ENCODE measurements at places on chromosomes 7 and 10.

DNA sequence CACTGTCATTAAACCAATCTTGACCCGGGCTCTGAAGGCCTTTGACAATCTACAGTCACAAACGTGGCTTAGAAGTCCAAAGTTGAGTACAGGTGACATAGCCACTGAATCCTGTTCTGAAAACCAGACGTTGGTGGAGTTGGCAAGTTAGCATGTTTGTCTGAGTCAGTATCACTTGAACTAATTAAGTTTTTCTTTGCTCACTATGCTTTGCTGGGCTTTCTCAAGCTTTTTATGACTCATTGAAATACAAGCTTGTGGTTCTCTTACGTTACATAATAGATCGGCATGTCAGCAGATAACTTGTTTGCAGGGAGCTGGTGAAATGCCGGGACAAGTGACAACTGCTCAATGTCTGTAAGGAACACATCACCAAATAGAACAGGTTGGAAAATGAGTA, 53.8 kb downstream of the ARL5B start:
- H3K4me1 ChIP-seq: no peaks in the 10 kb centered on the region
- no peaks in the 10 kb centered on the region for H3K27me3 ChIP-seq
- H3K27ac ChIP-seq: no peak overlapping the region
- H3K36me3 ChIP-seq: no peaks in the 10 kb centered on the region

DNA sequence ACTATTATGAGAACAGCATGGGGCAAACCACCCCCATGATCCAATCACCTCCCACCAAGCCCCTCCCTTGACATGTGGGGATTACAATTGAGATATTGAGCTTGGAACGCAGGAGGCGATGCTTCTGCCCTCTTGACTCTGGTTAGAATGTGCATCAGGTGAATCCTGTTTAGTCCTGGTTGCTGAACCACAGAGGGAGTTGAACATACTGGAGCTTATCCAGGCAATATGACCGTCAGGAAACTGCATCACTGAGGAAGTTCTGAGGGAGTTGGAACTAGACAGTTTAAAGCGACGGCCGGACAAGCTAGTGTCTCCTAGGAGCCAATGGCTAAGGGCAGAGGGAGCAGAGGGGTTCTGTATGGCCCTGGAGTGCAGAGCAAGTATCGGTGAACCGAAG, 31.8 kb upstream of the GARS1 start:
- no peak for DNase-seq
- no peak overlapping the region for H3K4me3 ChIP-seq
- no peaks in the 10 kb centered on the region for H3K4me1 ChIP-seq
- H3K27ac ChIP-seq: no peak overlapping the region
- H3K36me3 ChIP-seq: peaks cover 16% of the 10 kb centered on the region

DNA sequence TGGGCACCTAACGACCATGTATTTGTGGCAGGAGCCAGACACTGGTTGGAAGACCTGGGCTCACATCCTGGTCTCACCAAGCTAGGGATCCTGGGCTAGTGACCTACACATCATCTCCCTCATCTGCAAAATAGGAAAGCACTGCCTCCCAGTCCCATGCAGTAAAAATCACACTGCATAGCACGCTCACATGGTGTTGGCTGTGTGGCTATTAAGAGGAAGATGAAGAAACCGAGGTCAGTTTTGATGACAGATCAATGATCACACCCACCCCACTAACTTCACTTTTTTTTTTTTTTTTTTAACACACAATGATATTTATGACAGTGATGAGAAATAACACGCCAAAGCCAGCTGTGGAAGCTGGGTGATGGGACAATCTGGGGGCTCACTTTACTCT, 146.5 kb downstream of the RNF216 start:
- H3K4me1 ChIP-seq: peaks cover 18% of the 10 kb centered on the region
- DNase-seq: no peak
- H3K27me3 ChIP-seq: no peaks in the 10 kb centered on the region
- H3K4me3 ChIP-seq: no peak overlapping the region
- peaks cover 35% of the 10 kb centered on the region for H3K36me3 ChIP-seq

DNA sequence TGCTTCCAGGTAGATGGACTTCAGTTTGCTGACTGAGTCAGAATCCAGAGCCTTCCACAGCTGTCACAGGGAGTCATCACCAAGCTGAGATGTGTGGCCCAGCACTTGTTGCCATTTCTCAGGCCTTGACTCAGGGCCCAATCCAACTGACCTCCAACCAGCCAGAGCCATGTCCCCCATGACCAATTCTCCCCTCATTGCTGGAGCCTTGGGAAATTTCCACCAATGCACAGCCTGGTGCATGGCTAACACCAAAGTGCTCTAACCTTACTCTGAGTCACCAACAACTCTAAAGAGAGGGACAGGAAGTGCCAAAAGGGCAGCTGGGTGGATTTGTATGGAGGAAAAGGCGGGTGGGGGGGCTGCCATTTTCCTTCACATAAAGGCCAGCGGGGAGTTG, 13.4 kb upstream of the GLI3 start:
- peaks cover 4% of the 10 kb centered on the region for H3K27me3 ChIP-seq
- DNase-seq: no peak
- no peaks in the 10 kb centered on the region for H3K4me1 ChIP-seq
- H3K27ac ChIP-seq: no peak overlapping the region
- H3K4me3 ChIP-seq: no peak overlapping the region

DNA sequence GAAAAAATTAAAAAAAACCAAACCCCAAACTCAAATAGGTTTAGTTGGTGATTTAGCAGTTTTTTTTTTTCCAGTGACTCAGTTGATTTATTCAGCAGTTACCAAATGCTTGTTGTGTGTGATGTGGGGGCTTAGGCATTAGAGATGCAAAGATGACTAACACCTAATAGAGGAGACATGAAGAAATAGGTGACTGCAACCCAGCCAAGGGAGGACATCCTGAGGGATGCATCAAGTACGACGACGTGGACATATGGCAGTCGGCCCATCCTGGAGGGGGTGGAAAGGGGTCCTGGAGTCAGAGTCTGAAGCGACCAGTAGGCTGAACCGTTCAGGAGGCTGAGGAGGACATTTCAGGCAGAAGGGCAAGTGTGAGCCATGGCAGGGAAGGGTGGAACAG, 35.5 kb downstream of the LRMDA start:
- DNase-seq: no peak
- H3K27ac ChIP-seq: no peak overlapping the region
- no peaks in the 10 kb centered on the region for H3K36me3 ChIP-seq
- H3K4me3 ChIP-seq: no peak overlapping the region
- no peaks in the 10 kb centered on the region for H3K4me1 ChIP-seq

DNA sequence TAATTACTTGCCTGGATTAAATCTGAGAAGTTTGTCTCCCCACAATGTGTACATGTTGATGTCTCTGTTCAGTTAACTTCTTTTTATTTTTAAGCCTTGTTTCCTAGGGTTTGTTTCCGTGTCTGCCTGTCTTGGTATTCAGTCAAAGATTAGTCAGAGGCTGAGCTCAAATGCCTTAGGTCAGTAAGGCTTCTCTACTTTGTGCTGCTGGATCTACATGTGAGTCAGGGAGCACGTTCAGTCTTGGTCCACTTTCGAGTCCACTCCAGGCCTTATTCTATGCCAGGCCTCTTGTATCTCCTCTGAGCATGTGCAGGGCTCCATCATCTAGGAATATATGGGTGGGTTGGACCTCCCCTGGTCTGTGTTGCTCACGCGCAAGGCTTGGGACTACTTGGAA, 93.3 kb upstream of the FZD8 start:
- no peak overlapping the region for H3K27ac ChIP-seq
- H3K27me3 ChIP-seq: no peaks in the 10 kb centered on the region
- no peaks in the 10 kb centered on the region for H3K36me3 ChIP-seq
- no peak overlapping the region for H3K4me3 ChIP-seq
- no peak for DNase-seq

DNA sequence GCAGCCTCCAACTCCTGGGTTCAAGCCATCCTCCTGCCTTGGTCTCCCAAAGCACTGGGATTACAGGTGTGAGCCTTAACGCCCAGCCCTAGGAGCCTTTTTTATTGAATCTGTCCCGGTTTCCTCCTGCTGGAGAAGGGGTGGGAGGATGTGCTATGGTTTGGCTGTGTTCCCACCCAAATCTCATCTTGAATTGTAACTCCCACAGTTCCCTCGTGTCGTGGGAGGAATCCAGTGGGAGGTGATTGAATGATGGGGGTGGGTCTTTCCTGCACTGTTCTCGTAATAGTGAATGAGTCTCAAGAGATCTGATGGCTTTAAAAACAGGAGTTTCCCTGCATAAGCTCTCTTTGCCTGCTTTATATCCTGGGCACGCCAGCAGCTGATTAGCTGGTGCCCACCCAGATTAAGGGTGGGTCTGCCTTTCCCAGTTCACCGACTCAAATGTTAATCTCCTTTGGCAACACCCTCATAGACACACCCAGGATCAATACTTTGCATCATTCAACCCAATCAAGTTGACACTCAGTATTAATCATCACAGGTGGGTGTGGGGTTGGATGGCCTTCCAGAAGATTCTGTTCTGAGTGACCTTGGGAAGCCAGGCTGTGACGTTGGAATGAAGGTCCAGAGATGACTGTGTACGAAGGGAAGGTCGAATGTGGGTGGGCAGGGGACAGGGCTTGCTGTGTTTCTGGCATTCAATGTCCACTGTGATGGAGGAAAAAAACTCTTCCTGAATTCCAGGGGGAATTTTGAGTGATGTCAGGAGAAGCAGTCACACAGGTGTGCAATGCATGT, 33.8 kb upstream of the CUX1 start:
- peaks cover 3% of the 10 kb centered on the region for H3K4me1 ChIP-seq
- no peak for DNase-seq
- H3K4me3 ChIP-seq: no peak overlapping the region
- peaks cover 14% of the 10 kb centered on the region for H3K27me3 ChIP-seq

- H3K4me1 ChIP-seq: no peaks in the 10 kb centered on the region
- peaks cover 5% of the 10 kb centered on the region for H3K27me3 ChIP-seq
- DNase-seq: no peak
Measured at GRCh38 chr7:50908628-50909290, 126.1 kb upstream of the GRB10 start.

DNA sequence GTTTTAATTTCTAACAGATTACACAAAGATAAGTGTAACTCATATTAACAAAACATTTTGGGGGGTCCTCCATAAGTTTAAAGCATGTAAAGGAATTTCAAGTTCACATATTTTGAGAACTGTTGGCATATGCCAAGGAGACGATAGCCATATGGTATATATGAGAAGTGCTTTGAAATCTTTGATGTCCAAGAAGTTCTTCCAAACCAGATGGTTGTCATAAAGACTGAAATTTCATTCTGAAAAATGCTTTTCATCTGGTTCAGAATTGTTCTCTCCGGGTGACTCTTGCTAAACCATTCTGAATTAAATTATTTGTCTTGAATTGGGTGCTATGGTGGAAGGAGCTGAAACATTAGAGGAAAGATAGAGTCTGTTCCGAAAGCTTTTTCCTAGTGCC, 513.0 kb upstream of the AKR1E2 start:
- DNase-seq: no peak
- H3K4me3 ChIP-seq: no peak overlapping the region
- peaks cover 16% of the 10 kb centered on the region for H3K27me3 ChIP-seq
- H3K36me3 ChIP-seq: no peaks in the 10 kb centered on the region
- no peaks in the 10 kb centered on the region for H3K4me1 ChIP-seq

DNA sequence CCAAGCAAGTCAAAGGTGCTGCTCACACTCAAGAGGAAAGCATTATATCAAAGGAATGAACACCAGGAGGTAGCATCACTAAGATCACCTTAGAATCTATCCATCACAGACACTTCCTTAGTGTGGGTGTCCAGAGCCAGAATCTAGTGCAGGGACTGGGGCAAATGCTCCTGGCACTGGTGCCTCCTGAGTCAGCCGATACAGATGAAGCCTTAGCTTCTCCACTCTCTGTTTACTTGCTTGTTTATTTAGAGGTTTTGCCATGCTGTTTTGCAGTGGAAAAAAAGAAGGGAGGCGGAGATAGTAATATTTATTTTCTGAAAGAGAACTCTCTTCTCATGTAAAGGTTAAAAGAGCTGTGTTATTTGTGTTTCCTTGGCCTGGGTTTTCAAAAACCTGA, 303.1 kb downstream of the WDR11 start:
- H3K36me3 ChIP-seq: no peaks in the 10 kb centered on the region
- no peak overlapping the region for H3K27ac ChIP-seq
- H3K27me3 ChIP-seq: no peaks in the 10 kb centered on the region
- no peak overlapping the region for H3K4me3 ChIP-seq

DNA sequence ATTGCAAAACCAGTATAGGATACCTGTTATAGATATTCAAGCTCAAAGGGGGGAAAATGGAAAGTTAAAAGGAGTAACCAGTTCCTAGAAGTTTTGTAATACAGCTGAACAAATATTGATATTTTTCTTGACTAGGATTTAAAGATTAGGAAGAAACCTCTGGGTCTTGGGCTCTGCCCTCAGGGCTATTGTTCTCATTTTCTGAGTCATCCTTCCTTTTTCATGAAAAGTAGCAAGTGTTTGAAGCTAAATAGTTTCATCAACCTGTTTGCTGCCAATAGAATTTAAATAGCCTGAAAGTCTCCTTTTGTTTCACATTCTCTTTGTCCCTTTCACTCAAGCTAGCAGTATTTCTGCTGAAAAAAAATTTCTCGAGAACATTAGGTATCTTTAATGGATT, 1061.1 kb upstream of the GHITM start:
- no peak overlapping the region for H3K27ac ChIP-seq
- H3K36me3 ChIP-seq: no peaks in the 10 kb centered on the region
- no peak overlapping the region for H3K4me3 ChIP-seq
- H3K27me3 ChIP-seq: no peaks in the 10 kb centered on the region

DNA sequence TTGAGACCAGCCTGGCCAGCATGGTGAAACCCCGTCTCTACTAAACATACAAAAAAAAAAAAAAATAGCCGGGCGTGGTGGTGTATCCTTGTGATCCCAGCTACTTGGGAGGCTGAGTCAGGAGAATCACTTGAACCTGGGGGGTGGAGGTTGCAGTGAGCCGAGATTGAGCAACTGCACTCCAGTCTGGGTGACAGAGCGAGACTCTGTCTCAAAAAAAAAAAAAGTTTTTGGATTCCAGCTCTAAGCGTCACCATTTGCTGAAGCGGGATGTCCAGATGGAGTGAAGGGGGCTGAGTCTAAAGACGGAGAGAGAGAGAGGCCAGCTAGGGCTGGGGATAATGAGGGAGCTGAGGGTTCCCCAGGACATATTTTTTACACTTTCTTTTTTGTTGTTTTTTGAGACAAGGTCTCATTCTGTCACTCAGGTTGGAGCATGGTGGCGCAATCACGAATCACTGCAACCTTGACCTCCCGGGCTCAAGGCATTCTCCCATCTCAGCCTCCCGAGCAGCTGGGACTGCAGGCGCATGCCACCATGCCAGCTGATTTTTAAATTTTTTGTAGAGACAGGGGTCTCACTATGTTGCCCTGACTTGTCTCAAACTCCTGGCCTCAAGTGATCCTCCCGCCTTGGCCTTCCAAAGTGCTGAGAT, 9.4 kb upstream of the HK1 start:
- H3K27ac ChIP-seq: no peak overlapping the region
- no peak overlapping the region for H3K4me3 ChIP-seq
- H3K27me3 ChIP-seq: peaks cover 18% of the 10 kb centered on the region
- H3K36me3 ChIP-seq: no peaks in the 10 kb centered on the region
- no peaks in the 10 kb centered on the region for H3K4me1 ChIP-seq
- no peak for DNase-seq

GRCh38 chr7:107708956-107709355, 35.0 kb upstream of the CBLL1 start:
- peaks cover 6% of the 10 kb centered on the region for H3K36me3 ChIP-seq
- no peaks in the 10 kb centered on the region for H3K4me1 ChIP-seq
- no peak overlapping the region for H3K4me3 ChIP-seq
- no peak for DNase-seq
